Right ventricle myocardium inferior (tissue), 1 donor: ENCODE measurements at places on chromosomes 11 and 22. TPM values are rescaled to one million over a fixed set of nuclear protein-coding genes. Genes with fewer than 3 reads are reported as not detected.

DNA sequence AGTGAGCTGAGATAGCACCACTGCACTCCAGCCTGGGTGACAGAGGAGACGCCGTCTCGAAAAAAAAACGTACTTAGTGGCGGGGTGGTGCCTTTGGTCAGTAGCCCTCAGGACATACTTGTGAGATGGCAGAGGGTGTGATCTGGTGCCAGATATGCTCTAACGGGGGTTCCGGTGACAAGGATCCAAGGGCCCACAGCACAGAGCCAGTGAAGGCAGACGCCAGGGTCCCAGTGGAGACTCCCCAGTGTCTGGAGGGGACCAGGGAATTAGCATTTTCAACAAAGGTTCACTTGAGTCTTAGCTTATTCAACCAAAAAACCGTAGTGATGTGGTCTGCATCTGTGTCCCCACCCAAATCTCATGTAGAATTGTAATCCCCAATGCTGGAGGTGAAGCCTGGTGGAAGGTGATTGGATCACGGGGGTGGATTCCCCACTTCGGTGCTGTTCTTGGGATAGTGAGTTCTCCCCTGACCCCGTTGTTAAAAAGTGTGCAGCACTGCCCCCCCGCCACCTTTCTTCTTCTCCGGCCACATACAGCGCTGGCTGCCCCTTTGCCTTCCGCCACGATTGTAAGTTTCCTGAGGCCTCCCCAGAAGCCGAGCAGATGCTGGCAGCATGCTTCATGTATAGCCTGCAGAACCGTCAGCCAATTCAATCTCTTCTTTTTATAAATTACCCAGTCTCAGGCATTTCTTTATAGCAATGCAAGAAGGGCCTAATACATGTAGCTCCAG, 26.6 kb upstream of the OSBPL5 start:
- no peak for DNase-seq

The PLET1 gene
- total RNA-seq, result not detected

DNA sequence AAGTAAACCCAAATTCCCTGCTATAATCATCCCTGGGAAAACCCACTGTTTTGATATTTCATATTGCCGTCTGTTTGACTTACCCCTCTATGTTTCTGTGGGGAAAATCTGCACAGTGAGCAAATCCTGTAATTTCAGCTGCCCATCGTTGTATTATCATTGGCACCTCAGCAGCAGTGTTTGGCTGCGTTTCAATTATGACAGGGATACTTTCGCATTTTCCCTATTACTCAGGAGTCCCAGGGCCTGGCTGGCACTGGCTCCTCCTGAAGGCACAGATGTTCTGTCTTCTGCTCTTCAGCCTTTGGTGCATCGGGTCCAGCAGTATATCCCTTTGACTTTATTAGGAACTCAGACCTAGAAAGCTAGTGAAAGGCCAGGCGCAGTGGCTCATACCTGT, 12.2 kb upstream of the MMP12 start:
- no peak for DNase-seq

DNA sequence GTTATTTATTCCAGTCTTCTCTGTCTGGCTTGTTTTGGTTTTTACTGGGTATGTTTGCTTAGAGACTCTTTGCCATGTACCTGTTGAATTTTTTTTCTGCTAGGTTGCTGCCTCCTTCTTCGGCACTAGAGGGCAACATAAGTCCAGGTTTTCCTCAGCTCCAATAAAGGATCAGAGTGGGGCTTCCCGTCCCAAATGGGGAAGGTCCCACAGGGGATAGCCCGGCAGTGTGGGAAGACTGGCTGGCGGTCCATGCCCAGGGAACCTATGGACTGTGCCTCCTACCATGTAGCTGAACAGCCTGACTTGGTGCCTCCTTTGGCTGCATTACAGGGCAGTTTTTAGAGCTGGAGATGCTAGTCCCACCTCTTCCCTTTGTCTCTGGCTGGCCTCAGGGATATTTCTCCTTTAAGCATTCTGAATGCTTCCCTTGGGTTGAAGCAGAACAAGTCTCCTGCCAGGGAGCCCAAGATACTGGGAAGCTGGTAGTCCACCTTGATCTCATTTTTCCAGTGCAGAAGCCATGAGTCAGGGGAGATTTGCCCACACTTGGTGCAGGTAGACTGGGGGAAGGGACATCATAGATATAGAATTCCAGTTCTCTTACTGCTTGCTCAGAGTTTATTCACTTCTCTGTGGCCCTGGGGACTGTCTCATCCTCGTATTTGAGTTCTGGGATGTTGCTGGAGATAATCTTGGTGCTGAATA, 60.2 kb downstream of the BRD1 start:
- no peak for DNase-seq

The KRTAP5-8 gene
- not detected for total RNA-seq

DNA sequence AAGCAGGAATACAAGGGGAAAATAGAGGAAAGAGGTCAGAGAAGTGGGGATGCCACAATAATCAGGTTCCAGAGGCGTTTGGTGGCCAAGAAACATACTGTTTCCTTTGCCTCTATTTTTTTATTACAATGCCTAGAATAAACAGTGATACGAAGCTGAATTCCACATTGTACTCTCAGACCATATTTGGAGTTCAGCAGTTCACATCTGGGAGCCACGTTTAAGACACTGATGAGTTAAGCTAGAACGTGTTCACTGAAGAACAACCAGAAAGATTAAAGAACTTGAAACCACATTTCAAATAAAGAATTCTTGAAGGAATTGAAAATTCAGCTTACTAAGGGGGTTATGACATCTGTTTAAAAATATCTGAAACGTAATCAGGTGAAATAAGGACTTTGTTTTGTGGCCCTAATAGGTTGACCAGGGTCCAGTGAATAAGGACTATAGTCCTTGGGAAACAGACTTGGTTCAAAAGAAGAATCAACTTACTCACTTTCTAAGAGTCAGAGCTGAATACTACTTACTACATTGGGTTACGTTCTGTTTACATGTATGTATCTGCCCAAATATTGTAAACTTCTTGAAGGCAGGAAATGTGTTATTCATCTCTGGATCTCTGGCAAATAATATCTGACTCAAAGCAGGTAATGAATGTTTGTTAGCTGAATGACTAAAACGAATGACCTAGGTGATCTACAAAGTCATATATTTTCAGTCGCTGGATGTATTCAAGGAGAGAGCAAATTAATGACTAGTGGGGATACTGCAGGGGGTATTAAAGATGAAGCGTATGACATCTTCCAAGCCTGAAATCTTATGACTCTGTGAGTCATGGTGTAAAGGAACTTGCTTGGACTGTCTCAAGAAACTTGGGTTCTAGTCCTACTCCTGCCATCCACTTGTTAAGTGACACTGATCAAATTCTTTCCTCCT, 247.0 kb upstream of the NARS2 start:
- DNase-seq, result no peak
